Stimulated activated CD4-positive, alpha-beta T cell treated with anti-CD3 and anti-CD28 coated beads, Interleukin-15, amount 100 ng/mL, for 1 hour (primary cell): ENCODE measurements at places on chromosomes 16 and 17.

DNA sequence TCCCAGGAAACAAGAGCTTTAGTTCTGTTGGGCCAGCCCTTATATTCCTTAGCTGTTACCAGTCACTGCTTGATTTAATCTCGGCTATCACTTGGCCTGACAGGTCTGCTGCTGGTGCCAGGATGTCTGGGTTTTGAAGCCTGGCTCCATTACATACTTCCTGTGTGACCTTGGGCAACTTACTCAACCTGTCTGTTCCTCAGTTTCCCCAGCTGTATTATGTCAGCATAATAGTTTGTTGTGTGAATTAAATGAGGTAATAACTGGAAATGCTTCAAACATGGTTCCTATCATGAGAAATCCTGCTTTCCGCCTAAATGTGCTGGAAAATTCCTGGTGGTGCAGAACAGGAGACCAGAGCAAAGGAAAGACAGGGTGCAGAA, 50.6 kb upstream of the STH start:
- DNase-seq, result no peak

GRCh38 chr16:11328172-11329070, 16.8 kb upstream of the RMI2 start:
- DNase-seq, result no peak

GRCh38 chr17:60901806-60902205, 224.2 kb downstream of the BCAS3 start:
- DNase-seq, result no peak

GRCh38 chr17:34408439-34408838, 45.4 kb upstream of the CCL1 start:
- no peak for DNase-seq

GRCh38 chr17:82957961-82958561, 118.2 kb upstream of the ZNF750 start:
- DNase-seq, result no peak

GRCh38 chr16:56749672-56750491, 20.0 kb downstream of the NUP93 start:
- no peak for DNase-seq

DNA sequence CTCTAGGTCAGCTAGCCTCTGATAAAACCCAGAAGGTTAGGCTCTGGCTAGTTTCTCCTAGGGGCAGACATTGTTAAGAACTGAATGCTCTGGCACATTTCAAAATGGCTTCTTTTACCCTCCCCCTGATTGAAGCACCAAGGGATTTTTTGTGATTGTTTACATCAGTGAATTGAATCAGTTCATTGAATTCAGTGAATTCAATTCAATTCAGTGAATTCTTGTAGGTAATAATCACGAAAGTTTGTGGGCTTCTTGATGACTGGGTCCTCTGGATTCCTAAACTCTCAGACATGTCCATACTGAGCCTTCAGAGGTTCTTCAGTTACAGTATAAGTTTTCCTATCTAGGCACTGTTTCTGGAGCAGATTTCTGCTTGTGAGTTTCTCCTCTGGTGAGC, 135.2 kb upstream of the ELAC2 start:
- DNase-seq, result no peak

- DNase-seq, result no peak
Observed at GRCh38 chr17:41547378-41547841, 19.3 kb upstream of the KRT19 start.

DNA sequence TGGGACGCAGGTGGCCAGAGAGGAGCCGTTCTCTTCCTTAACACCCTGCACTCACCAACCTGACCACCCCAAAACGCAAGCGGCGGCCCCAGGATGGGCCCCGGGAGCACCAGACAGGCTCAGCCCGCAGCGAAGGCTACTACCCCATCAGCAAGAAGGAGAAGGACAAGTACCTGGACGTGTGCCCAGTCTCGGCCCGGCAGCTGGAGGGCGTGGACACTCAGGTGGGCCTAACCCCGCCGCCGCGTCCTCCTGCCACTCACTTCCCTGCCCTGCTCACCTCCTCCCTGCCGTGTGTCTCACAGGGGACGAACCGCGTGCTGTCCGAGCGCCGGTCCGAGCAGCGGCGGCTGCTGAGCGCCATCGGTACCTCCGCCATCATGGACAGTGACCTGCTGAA, 4.6 kb upstream of the HSD3B7 start:
- no peak for DNase-seq

- no peak for DNase-seq
Observed at GRCh38 chr17:65227637-65228036, 90.5 kb downstream of the RGS9 start.

GRCh38 chr17:76725580-76726230, 701 bp downstream of the JMJD6 start:
- peak; percentile 60 for DNase-seq

DNA sequence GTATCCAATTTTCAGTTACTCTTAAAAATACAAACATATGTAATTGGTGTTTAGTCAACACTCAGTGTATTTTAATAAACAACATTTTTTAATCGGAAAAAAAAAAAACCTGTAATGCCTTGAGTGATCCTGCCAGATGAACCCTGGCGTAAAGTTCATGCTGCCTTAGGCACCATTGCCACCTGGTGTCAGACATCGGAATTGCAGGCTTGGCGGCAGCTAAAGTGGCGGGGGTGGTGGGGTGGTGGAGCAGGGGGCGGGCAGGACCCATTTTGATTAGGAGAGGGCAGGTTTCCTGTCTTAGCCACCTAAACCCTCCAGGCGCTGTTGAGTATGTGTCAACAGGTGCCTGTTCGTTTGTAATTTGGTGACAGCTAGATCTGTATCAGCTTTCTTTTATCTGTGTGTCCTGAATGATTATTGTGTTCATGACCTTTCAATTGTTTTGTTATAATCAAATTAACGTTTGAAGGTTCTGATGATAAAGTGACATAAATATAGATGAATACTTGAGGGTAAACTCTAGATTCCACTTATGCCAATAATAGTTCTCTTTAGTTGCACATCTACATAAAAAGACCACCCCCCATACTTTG, 588.7 kb downstream of the CDH13 start:
- DNase-seq, result peak; percentile 9

DNA sequence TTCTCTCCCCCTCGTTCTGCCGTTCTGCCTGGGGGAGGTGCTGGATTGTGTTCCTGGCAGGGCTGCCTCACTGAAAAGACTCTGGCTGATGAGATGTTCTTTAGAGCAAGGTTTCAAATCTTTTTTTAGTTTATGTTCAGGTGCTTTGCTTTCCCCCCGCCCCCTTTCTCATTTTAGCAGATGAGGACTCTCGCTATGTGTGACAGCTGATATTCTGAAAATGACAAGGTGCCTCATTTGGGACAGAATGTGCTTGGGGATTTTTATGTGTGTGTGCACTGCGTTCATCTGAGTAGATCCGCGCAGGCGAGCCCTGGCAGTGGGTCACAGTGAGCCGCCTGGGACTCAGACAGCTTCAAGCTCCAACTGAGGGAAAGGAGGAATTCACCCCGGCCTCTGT, 205.9 kb downstream of the HS3ST4 start:
- DNase-seq, result no peak

GRCh38 chr17:68792873-68793272, 162.3 kb downstream of the ABCA8 start:
- no peak for DNase-seq

DNA sequence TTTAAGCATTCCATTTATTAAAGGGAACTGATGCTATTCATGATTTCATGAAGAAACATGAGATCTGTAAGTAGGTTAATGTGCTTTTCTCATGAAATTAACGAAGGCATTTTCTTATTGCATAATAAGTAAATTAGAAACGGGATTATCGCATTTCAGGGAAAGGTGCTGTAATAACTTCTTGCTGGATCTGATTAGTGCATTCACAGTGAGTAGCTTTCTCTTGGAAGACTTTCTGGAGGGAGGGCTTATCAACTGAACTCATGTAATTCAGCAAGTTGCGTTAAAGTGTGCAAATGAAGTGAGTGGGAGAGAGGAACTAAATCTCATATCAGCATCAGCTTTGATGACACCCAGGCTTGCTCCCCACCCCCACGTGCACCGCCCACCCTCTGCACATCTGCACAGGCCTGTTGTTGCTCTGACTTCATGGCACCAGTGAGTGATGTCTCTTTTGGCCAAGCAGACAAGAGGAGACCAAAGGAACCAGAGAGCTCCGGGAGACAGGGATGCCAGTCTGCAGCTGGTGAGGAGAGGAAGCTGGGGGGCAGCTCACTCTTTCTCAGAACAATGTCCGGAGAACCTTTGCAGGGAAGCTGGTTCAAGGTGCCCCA, 26.3 kb upstream of the GAS7 start:
- DNase-seq, result no peak

- DNase-seq, result no peak
Observed at GRCh38 chr17:20009052-20009301, 182 bp upstream of the SPECC1 start.

GRCh38 chr17:38572669-38573365, 32.9 kb downstream of the SRCIN1 start:
- no peak for DNase-seq

- no peak for DNase-seq
Observed at GRCh38 chr16:84953190-84953746, 58.1 kb downstream of the ZDHHC7 start.

DNA sequence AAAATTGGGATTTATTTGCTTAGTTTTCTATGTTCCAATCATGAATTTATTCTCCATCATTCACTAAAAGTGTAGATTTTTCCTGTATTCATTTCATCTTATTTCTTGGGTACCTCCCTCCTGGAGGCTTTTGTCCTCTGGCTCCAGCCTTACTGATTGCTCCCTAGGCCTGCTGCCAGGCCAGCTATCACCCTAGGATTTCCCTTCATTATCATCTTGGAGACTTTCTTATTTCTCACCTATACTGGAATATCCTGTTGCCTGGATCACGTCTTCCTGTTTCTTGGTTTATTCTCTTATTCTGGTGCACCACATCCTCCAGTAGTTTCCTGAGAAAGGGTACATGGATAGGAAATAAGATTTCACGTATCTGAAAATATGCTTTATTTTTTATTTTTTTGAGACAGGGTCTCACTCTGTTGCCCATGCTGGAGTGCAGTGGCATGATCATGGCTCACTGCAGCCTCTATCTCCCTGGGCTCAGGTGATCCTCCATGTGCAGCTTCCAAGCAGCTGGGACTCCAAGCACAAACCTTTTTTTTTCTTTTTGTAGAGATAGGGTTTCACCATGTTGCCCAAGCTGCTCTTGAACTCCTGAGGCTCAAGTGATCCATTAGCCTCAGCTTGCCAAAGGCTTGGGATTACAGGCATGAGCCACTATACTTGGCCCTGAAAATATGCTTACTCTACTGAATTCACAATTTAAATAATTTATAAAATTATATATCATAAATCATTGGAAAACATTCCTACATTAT, 13.3 kb upstream of the KPNB1 start:
- no peak for DNase-seq

DNA sequence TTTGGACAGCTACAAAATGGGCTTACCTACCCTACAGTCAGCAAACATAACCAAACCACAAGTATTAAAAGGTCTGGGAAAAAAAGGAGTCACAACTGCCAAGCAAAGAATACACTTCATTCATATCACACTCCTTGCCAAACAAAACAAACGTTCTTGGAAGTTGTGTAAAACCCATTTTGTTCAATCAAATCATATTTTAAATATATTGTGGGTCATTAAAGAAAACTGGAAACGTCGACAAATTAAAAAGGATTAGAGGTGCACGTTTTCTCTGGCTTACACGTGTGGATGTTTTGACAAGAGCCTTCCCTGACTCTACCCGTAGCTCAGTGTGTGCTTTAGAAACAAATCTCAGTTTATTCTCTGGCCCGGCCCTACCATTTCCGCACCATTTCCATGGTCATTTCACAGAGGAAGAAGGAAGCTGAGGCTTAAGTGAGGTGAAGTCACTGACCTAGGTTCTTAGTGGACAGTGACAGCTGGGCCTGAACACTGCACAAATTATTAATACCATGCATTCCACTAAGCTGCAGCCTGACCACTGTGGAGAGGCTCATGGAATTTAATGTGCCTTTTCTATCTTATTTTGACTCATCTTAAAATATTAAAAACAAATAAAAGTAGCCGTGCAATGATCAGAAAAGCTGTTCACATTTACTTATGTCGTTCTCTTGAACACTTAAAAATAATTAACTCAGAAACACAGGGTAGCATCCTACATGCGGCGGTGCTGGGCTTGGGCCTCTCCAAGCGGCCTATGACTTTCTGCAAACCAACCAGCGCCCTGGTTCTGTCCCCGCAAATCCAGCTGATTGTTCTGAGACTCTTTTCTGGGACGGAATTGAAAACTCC, 968 bp downstream of the CEP112 start:
- no peak for DNase-seq

DNA sequence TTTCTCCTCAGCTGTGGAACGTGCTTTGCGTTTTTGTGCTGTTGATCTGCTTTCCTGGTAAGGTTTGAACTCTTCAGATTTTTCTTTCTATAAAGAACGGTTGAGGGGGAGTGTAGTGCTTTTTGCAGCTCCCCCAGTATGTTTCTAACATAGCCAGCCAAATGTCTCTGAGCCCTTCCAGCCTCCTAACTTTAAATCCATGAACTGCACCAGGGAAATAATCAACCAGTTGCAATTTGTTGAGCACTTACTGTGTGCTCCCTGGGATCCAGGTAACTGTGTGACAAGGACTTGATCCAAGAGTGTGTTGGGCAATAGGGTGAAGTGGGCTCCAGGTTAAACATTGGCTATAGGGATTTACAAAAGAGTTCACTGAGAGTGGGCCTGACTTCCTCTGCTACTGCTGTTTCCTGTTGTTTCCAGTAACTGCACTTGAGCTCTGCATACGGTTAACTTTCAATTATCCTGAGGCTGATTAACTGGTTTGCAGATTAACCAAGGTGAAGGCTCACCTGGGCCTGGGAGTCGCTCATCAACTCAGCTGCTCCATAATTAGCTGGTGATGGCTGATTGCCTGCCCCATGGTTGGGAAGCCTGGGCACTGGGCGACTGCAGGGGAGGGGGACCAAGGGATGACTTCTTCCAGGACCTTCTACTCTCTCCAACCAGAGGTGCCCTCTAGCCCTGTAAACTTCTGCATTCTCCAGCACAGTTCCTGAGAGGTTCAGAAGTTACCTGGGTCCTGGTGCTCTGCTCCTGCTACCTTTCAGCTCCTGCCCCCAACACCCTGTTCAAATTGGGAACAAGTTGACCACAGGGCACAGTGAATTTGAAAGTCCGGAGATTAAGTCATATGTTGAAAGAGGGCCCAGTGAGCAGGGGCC, 19.5 kb downstream of the HLF start:
- no peak for DNase-seq

DNA sequence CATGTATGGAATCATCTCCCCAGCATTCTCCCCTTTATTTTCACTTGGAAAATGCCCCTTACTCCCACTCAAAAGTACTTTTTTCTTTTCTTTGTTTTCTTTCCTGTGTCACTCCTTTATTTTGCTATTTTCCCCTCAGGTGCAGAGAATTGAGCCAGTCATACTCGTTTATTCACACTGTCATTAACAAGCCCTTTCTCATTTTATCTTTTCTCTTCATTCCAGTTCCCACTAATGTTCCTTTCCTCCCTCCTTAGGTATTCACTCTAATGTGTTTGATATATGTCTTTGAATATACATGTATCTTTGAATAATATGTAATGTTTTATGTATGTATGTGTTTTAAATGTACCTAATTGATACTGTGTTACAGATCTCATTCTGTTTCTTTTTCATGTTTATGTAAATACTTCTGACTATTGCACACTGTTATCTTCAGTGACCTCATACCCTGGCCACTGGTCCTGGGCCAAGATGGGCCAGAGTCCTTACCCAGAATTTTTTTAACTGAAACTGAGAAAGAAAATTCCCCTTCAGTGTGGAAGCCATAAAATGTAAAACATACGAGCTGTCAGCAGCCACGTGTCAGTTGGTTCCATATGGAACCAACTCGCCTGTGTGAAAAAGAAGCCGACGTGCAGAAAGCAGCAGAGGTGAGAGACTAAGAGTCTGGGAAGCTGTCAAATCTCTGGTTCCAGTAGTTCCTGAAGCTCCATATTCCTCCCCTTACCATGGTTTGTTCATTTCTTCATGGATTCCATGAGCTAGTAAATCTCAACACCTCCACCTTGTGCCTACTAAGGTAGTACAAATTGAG, 5.8 kb downstream of the SRR start:
- DNase-seq, result no peak
